Stimulated activated CD4-positive, alpha-beta T cell treated with anti-CD3 and anti-CD28 coated beads, TNF-alpha, amount 100 ng/mL, for 1 hour (primary cell): ENCODE measurements at places on chromosomes 6 and 20.

DNA sequence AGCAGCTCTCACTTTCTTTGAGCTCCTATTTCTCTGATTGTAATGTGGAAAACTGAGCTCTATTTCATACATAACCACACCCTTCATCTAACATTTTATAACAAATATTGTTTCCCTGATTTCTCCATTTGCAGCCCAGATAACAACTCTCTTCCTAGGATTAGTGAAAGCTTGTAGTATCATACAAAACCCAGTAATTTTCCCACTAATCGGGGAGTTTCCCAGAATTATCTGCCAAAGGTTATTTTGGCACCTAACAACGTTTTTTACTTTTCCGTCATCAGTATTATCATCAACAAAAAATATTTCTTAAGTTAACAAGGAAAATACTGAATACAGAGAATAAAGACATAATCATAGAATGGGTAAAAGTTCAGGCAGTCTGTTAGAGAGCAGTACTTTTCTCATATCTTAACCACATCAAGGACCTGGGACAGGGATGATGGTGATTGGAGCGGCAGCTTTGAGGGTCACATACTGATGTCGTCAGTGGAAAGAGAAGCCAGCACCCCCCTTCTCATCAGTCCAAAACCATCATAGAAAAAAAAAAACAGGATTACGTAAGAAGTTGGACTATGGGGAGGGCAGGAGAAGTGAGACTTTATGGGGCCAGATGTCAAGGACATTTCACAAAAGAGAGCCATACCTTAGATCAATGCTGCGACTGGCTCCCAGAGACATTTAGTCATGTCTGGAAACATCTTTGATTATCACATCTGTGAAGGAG is 166.1 kb upstream of the TNFAIP3 start:
- no peak for DNase-seq

DNA sequence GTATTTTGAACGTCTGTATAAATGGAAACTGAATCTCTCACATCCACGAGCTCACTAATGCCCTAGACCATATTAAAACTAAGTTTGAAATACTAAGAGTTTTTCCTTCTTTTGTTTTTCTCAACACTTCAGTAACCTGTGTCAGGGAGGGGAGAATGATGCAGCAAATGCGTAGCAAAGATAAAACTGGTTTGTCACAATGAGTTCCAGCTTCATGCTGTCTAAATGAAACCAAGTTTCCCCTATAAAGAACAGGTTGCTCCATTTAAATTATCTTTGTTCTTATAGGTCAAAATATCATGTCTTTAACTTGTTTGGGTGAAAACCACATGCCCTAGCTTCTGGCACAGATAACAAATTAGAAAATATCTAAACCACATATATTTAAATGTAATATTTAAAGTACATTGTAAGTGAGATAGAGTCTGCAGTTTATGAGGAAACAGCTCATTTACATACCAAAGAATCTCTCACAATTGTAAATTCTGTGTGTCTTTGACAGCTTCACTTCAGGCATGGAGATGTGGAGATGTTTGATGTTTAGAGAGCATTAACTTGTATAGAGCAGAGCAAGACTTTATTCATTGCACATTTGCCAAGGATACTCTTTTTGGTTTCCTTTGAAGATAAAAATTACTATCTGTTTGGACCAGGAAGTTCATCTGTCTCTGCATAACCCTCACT is 7.3 kb downstream of the TRDN start:
- DNase-seq, result no peak

DNA sequence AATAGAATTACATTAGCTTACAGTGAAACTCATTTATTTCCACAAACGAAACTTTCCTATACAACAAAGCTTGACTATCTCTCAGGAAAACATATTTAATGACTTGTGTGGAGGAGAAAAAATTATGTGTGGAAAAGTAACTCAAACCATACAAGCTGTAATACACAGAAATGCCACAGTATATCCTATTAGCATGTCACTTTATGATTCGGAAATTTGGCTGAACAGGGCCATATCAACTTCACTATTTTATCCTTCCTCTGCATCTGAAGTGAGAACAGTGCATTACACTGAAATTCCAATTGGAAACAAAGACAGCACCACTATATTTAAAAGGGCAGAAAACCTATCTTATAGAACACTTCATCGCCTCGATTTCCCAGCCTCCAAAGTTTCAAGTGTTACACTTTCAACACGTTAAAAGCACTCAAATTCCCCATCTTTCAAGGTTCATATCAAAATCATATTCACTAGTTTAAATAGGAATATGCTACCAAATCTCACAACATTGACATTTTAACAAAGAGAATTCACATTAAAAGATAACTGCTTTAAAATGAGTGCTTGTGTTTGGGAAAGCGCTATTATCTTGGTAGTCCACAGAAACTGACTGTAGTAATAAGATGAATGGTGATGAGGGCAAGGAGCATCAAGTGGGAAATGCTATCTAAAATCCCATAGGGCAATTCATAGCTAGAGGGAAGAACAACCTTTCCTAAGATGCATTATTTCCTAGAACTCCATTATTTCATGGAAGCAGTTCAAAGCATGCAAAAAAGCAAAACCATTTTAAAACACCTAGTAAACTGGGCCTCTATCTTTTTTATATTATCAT is 1.8 kb downstream of the REV3L start:
- no peak for DNase-seq

DNA sequence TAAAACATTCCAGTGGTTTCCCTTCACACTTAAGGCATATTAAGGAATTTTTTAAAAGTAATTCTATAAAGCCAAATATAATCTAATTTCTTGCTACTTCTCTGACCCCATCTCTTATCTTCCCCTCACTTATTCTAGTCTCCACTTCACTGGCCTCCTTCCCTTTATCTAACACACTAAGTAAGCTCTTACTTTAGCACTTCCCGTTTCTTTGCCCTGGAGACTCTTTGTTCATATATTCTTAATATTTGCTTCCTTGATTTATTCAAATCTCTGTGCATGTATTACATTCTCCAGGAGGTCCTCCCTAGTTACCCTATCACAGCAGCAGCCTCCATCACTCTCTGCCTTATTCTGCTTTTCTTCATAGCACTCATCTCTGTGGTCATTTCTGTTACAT is 20.3 kb downstream of the GTPBP2 start:
- no peak for DNase-seq

- no peak for DNase-seq
Observed at GRCh38 chr6:11748591-11749210, 29.9 kb downstream of the ADTRP start.

- no peak for DNase-seq
Observed at GRCh38 chr6:77332915-77333623, 130.2 kb downstream of the HTR1B start.

DNA sequence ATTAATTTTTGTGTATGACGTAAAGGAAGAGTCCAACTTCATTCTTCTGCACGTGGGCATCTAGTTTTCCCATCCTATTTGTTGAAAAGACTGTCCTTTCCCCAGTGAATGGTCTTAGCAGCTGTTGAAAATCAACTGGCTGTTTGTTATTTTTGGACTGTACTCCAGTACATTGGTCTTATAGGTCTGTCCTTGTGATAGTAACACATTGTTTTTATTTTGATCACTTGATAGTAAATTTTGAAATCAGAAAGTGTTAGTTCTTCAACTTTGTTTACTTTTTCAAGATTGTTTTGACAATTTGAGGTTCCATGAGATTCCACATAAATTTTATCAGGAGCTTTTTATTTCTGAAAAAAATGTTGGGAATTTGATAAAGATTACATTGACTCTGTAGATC is 280.2 kb upstream of the FOXQ1 start:
- no peak for DNase-seq

DNA sequence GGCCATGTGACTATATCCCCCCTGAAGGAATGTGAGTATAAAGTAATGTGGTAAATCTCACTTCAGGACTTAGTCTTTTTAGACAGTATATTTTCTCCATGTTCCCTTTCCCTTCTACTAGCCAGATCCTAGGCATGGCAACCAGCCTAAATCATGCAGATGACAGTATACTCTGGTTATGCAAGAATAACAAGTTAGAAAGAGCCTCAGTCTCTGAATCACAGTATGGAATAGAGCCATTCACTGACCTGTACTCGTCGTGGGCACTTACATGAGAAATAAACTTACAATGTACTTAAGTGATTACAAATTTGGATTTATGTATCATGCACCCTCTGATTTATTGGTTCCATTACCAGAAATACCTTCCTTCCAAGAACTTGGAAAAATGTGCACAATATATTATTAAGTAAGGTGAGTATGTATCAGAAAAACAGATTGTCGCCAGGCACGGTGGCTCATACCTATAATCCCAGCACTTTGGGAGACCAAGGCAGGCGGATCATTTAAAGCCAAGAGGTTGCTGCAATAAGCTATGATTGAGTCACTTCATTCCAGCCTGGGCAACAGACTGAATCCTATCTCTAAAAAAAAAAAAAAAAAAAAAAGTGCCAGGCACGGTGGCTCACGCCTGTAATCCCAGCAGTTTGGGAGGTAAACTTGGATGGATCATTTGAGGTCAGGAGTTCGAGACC is 25.1 kb upstream of the FAM8A1 start:
- no peak for DNase-seq

- DNase-seq, result no peak
Observed at GRCh38 chr6:160015778-160016684, 47.1 kb downstream of the IGF2R start.

DNA sequence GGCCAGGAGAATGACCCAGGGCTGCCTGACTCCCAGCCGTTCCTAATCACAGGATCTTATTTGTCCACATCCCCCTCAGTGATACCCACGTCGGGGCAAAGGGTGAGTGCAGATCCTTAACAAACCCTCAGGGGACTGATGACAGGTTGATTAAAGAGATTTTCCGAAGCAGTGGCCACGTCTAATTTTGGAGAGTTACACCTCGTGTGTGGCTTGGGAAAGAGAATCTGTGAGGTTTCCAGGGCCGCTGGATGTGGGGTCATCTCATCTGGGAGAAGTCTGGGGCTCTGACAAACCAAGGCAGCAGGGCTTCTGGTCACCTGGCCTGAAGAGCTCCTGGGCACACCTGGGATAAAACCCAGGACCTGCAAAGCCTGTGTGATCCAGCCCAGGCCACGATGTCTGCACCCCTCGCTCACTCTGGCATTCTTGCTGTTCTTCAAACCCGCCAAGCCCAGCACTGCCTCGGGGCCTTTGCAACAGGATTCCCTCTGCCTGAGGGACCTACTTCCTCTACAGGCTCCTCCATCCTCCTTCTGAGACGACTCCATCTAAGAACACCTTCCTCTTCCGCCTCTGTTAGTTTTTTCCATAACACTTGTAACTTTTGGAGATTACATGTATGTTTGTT is 4.7 kb downstream of the JPH2 start:
- no peak for DNase-seq

DNA sequence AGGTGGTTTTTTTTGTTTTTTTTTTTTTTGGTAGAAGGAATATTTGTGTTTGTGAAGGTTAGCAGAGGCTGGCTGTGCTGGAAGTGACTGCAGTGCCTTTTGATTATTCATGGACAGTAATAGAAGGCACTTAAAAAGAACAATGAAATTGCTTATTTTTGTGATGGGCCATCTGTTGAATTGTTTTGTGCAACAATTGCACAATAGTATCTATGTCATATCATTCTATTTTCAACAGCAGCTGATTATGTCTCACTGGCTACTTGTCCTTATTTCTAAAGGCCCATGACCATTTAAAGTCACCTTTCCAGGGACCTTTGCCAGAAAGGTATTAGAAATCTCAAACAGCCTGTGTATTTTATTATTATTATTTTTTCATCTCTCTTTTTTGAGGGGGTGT is 70.6 kb downstream of the AFG1L start:
- no peak for DNase-seq

DNA sequence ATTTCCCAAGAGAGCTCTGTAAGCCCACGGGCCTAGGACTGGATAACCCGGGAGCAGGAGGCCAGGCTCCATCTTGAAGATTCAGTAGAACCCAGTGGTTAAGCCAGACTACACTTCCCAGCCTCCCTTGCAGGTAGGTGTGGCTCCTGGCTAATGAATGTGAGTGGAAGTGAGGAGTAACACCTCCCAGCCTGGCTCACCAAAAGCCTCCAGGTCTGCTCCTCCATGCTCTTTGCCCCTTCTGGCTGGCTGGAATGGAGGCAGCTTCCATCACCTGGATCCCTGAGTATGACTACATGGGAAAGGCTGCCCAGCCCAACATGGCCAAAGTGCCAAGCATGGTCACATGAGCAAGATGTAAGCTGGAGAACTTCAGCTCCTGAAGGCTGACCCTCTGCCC is 9.7 kb downstream of the LRRN4 start:
- no peak for DNase-seq

DNA sequence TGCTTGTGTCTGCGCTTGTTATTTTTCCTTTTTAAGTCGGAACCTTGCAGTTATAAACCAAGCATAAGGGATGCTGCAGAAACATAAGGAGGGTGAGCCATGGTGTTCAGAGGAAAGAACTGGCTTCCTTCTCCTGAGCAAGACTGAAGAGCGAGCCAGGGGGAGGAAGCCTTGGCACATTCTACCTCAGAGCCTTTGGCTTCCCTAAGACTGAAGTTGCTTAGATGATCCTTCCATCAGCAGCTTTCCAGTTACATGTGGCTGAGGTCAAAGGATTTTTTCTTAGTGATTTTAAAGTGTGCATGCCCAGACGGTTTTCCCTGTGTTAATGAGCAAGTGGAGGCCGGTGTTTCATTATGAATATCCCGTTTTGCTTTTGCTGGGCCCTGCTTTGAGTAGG is 363.8 kb downstream of the DOK5 start:
- DNase-seq, result no peak

GRCh38 chr6:168037856-168038255 is 40.4 kb downstream of the KIF25 start:
- no peak for DNase-seq

GRCh38 chr6:53327017-53327395 is 21.7 kb downstream of the ELOVL5 start:
- DNase-seq, result no peak

DNA sequence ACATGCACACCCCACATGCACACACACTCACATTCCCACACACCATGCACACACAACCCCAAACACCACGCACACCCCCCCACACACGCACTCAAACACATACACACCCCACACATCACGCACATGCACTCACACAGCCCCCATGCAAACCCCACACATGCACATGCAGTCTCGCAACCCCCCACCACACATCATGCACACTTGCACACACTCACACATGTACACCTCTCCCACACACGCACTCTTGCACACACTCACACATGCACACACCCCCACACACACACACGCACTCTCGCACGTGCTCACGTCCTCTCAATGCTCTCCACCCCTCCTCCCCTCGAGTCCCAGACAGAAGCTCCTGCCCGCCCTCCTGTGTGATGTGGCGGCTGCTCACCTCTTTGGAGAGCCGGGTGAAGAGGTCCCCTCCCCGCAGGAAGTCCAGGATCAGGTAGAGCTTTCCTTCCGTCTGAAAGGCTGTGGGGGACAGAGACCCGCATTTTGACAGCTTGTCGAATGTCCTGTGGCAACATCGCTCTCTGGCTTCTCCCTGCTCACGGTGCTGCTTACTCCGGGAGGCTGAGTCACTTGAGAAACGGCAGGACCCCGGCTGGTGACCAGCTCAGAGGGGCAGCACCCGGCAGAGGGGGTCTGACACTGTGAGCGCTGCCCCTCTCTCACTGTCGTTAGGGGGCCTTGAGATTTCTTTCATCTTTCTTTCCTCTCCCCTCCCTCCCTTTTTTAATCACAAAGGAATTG is 78.5 kb downstream of the RAMACL start:
- no peak for DNase-seq
